ENCODE measurements at places on chromosomes 16 and 17. TPM values are rescaled to one million over a fixed set of nuclear protein-coding genes. Genes with fewer than 3 reads are reported as not detected.

DNA sequence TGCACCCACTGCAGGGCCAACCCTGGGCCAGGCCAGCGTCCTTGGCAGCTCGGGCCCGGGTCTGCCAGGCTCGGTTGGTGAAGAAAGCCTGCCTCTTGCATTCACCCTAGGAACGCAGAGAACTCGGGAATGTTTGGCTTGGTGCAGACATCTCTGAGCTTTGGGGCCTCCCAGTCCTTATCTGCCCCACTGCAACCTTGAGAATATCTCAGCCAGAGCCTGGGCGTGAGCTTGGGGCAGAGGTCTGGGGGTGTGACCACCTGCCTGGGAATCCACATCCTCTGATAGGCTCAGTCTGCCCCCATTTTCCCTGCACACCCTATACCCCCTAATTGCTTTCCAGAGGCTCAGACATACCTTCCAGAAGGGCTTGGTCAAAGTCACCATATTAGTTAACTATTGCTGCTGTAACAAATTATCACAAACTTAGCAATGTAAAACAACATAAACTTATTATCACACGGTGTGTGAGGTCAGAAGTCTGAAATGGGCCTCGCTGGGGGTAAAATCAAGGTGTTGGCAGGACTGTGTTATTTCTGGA is 30.7 kb upstream of the ZNF423 start:
- no peak for DNase-seq

The ARSG gene
- 3.1 TPM for total RNA-seq

DNA sequence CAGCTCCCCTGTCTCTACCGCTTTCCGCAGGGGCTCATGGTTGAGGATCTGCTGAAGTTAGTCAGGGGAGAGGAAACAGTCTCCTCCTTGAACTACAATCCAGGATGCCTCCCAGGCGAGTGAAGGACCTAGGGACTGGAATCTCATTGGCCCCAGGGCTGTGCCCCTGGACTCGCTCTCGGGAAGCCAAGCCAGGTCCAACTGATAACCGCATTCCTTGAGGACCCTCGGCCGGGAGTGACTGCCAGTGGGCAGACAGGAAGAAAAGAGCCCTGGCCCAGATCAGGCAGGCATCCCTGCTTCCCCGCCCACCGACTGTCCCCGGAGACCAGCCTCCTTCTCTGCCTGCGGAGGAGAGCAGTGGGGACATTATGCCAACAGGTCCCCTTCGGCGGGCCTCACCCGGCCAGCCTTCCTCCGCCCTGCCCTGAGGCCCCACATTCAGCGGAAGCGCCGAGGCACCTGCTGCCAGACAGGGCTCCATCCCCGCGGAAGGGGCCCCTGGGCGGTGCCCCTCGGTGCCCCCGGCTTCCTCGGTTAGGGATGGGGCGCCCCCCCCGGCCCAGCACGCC is 776 bp downstream of the LRRC75A start:
- DNase-seq: peak; percentile 49

DNA sequence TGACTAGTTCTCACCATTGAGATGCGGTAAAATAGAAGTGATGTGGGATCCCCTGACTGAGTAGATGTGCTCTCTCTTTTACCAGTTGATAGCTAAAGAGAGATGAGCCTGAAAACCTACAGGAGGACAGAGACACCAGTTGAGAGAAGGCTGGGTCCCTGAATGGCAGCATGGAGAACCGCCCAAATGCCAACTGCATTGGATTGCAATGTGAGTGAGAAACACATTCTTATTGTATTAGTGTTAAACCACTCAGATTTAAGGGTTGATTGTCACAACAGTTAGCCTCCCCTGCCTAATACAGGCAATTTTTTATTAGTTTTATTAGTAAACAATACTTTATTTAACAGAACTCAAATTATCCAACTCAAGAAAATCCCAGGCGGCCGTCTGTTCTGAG is 61.2 kb downstream of the SPACA3 start:
- no peak for DNase-seq

- DNase-seq: no peak
Measured at GRCh38 chr17:1919201-1919600, 89.4 kb downstream of the RPA1 start.

Measured in Right ventricle myocardium superior (tissue), 1 donor.